ENCODE measurements at places on chromosomes 16 and 17. TPM values are rescaled to one million over a fixed set of nuclear protein-coding genes. Genes with fewer than 3 reads are reported as not detected.

CDH15 gene
- polyA plus RNA-seq, result 2.7 TPM

DNA sequence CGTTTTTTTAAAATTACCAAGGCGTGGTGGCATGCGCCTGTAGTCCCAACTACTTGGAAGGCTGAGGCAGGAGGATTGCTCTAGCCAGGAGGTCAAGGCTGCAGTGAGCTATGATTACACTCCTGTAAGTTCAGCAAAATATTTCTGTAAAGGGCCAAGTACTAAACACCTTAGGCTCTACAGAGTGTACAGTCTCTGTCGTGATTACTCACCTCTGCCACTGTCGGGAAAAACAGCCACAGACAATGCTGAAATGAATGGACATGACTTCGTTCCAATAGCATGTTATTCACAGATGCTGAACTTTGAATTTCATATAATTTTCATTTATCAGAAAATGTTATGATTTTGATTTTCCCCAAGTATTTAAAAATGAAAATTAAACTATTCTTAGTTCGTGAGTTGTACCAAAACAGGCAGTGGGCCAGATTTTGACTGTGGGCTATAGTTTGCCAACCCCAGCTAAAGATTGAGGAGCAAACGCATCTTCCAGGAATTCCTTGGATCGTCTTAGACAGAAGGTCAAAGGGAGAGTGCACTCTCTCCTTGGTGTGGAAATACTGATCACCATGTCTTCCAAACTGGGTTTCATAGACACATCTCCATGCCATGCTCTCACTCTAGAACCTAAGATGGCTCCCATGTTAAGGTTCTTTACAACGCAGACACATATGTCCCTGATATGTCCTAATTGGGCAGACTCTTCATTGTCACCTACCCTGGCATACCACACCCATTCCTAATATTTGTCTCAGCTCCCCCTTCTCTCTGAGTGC, 89.5 kb downstream of the MARF1 start:
- DNase-seq, result no peak

- no peak for DNase-seq
These were observed 40.3 kb upstream of the SNN start for GRCh38 chr16:11627822-11628457.

DNA sequence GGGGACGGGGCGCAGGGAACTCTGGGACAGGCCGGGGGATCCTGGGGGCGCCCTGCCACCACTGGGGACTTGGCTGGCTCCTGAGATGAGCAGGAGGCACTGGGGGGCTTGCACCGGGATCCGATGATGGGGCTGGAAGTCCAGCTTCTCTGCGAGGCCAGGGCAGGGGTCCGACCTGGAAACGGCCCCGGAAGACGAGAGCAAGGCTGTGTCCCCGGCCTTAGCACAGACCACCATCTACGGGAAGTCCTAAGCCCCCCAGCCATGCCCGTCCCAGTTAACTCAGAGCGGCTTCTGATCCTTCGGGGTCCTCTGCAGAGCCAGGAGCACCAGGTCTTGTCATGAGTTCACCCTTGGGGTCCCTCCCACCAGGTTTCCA, 573 bp downstream of the CDT1 start:
- DNase-seq, result no peak

GRCh38 chr16:85988723-85989313, 89.9 kb downstream of the IRF8 start:
- DNase-seq, result no peak

RND2 gene
- polyA plus RNA-seq, result 3.5 TPM

ESRP2 gene
- polyA plus RNA-seq, result 33.5 TPM

C17orf78 gene
- 0.30 TPM for polyA plus RNA-seq

ADAM11 gene
- polyA plus RNA-seq, result 2.8 TPM

DNA sequence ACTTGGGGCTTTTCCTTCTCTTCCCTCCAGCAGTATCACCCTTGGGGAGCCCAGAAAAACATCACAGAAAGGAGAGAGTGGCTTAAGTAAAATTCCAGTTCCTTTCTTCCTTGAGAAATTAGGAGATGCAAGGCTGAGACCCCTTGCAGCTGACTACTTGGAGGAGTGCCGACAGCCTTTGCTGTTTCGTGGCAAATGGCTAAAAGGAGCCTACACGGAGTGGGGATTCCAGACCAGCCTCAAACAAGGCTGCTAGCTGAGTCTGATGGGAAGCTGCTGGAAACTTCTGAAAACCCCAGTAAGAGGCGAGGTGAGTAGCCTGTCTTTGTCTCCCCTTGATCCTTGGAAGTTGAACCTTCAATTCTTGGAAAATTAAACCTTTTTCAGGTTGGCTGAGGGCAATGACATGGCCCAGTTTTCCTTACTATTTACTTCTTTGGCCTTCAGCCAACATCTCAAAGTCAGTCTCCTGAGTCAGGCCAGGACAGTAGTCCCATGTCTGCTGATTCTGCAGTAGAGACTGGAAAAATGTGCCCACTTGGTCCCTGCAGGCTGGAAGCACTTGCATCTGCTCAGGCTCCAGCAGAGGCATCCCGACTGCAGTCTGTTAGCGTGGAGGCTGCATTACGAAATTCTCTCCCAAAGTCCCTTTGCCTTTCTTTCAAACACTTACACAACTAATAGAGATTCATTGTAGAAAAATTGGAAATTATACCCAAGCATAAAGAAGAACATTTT, 23.4 kb downstream of the SMIM36 start:
- DNase-seq, result no peak

DNA sequence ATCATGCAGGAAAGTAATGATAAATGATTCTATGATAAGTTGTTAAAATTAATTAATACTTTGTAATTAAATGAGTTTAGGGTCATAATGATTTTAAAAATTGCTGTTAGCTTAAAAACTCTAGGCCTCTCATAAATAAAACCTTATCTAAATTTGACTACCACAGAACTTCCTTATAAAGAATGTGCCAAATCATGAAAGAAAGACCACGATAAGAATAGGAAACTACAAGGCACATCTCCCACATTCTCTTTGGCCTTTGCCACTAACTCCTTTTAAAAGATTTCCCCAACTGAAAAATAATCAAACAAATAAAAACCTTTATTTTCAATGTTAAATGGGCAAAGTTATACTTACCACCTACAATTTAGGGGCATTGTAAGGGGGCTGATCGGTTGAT, 164.6 kb upstream of the C17orf78 start:
- DNase-seq, result no peak

DNA sequence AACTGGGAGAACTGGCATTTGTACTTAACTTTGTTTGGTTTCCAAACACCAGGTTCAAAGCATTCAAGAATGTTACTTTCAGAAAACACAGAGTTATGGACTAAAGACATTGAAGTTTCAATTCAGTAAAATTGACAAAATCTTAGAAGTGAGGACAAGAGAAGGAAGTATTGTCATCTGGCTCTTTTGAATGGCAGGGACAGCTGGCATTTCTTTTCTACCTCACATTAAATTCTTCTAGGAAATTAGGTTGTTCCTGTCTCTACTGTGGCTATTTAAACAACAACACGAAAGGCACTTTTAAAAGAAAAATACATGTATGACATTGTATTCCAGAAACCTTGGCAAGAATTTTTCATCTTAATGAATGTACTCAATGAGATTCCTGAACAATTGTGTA, 600.0 kb upstream of the CA10 start:
- DNase-seq, result no peak

AANAT gene
- polyA plus RNA-seq, result 0.50 TPM

DNA sequence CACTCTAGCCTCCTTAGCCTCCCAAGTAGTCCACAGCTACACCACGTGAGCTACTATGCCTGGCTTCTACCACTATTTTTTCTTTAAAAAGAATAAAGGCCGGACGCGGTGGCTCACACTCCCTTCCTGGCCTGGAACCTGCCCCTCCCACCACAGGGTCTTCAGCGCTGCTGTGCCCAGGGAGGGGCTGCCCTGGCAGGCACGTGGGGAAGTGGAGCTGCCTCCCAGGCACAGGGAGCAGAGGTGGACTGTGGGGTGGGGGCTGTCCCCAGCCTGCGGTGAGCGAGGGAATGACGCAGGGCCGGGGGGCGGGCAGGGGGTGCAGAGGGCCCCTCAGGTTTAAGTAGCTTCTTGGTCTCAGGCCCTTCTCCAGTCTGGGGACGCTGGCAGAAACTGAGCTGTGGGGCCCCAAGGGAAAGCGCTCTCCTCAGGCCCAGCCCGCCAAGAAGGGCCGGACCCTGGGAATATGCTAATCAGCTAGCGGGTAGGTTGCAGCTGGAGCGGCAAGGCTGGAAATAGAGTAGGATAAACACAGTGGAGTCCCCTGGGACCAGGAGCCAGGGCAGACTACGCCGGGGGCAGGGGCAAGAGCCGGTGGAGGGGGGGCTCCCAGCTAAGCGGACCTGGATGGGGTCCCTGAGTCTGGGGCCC, 46.8 kb downstream of the TIMM22 start:
- DNase-seq, result no peak

GRCh38 chr17:36183001-36183971, 6.8 kb upstream of the TBC1D3B start:
- DNase-seq, result peak; percentile 68

DNA sequence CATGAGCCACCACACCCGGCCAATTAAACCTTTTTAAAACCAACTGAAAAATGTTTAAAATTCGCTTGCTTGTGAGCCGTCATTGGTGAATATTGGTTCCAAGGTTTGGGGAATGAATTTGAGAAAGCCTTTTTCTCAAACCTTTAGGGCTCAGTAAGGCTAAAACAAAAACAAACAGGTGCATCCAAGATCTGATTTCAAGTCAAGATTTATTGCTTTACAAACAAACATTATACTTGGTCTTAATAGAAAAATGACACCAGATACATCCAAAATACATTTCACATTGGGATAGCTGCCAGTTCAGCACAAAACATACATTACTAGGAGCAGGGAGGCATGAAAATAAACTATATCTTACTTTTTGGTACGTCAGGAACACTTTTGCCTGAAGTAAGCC, 5.4 kb downstream of the C17orf58 start:
- no peak for DNase-seq

GRCh38 chr17:38456031-38456815, 28.0 kb downstream of the ARHGAP23 start:
- no peak for DNase-seq

GRCh38 chr16:8548166-8548565, 42.1 kb downstream of the TMEM114 start:
- DNase-seq, result no peak

MYH8 gene
- polyA plus RNA-seq, result 0.70 TPM

Data from left kidney (tissue), 8 donors.